Right hindlimb (tissue), 1 donor: ENCODE measurements at places on chromosomes 13 and 19.

- no peak for DNase-seq
Measured at GRCh38 chr13:51739027-51739764, 64.8 kb downstream of the DHRS12 start.

DNA sequence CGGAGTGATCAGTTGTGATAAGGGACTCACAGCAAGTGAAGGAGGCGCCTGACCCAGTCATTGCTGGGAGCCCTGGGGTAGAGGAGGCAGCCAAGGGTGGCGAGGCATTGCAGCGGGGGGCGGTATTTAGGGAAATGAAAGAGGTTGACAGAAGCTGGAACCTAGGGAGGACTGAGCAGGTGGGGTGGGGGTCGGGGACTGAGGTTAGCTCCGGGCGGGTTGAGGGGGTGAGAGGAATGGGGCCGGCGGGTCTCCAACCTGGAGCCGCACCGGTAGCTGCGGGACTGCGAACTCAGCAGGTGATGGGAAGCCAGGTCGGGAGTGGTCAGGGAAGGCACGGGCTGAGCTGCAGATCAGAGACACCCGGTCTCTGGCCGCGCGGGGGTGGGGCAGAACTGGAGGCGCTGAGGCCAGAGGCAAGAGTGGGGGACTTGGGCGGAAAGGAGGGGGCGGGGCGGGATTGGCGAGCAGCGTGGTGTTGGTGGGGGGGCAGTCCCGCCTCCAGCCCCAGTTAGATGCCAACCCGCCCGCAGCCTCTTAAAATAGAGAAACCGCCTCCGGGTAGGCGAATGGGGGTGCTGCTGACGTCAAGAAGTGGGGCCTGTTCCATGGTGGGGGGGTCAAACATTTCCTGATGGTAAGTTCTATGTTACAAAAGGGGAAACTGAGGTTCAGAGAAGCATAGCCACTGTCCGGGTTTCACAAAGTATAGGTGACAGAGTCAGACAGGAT is 1.5 kb downstream of the MAST3 start:
- no peak for DNase-seq

- peak; percentile 50 for DNase-seq
Measured at GRCh38 chr19:29409076-29409862, 116.5 kb upstream of the VSTM2B start.

GRCh38 chr13:76884186-76884906 is 1.9 kb downstream of the KCTD12 start:
- peak; percentile 76 for DNase-seq

GRCh38 chr13:108200781-108201398 is 14.4 kb downstream of the LIG4 start:
- no peak for DNase-seq

GRCh38 chr13:93286047-93286446 is 59.4 kb downstream of the GPC6 start:
- no peak for DNase-seq

- DNase-seq: peak; percentile 11
Measured at GRCh38 chr13:114145256-114145655, 12.8 kb upstream of the RASA3 start.

DNA sequence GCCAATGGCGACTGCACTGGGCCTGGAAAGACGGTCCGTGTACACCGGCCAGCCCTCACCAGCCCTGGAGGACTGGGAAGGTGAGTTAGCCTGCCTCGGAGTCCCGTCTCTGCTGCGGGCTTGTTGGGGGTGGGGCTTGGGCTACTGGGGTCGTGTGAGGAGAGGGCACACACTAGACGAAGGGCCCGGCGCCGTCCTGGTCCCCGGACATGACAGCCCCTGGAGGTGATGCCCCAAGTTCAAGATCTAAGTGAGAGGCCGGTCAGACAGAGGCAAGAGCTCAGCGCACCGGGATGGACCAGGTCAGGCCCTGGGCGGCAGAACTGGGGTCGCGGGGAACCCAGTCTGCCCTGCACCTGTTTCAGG is 1.6 kb downstream of the CILP2 start:
- DNase-seq: peak; percentile 25

GRCh38 chr13:97537110-97537509 is 103.1 kb downstream of the RAP2A start:
- DNase-seq: no peak

- DNase-seq: no peak
Measured at GRCh38 chr13:100280681-100281080, 191.8 kb downstream of the PCCA start.

- no peak for DNase-seq
Measured at GRCh38 chr13:42971691-42972347, 20.2 kb downstream of the EPSTI1 start.

DNA sequence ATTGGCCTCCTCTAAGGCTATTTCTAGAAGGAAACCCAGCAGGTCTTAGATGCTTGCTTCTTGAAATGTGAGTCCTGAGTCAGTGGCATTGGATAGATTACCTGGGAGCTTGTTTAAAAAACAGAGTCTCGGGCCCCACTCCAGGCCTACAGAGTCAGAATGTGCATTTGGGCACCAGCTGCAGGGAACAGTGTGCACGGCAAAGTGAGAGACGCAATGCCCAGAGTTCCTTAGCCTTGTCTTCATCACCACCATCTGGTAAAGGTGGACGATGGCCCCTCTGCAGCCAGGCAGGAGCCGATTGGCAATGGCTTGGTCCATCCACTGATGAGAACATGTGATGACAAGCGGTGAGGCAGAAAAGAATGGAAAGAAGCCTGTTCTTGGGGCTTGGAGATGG is 102.1 kb upstream of the TSC22D1 start:
- no peak for DNase-seq

- DNase-seq: peak; percentile 75
Measured at GRCh38 chr19:18274219-18274780, at the start of gene IQCN. TSS of gene IQCN (minus strand) at chr19:18274452. CDS start at chr19:18269478, 4,974 bp downstream.
